ENCODE measurements at places on chromosomes 2 and 18.

DNA sequence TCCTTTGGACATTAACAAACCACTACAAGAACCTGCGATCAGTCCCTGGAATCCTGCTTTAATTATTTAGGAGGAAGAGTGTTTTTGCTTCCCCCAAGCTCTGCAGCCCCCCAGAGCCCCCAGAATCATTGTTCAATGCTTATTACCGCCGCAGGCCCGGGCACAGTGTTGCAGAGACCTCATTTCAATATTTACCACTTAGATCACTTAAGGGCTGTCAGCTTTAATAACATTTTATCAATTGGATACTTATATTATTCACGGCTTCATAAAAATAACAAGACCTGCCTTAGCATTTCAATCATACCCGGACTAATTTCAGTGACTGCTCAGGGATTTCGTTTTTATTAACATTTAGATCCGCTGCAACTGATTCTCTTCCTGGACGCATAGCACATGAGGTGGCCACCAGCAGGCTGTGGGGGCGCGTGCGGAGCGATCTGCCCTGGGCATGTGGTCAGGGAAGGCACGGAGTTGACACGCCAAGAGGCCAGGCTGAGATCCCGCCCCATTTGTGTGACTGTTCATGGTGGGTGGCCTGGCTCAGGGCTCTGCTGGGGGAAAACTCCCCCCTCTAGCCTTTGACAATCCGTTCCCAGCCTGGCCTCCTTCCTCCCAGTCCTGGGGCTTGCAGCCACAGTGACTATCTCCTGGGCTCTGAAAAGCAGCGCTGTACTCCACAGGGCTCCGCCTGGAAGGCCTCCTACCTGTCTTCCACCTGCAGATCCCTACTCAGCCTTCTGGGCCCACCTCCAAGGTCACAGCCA is 267.6 kb downstream of the SRBD1 start:
- no peak for DNase-seq

- DNase-seq, result no peak
Measured at GRCh38 chr2:135798762-135799161, 38.2 kb downstream of the LCT start.

GRCh38 chr2:161426455-161426921 is 10.4 kb downstream of the TBR1 start:
- no peak for DNase-seq

- DNase-seq, result no peak
Measured at GRCh38 chr2:120629241-120629895, 106.3 kb upstream of the GLI2 start.

- peak; percentile 40 for DNase-seq
Measured at GRCh38 chr2:71071681-71072398, 3.4 kb downstream of the NAGK start.
